ENCODE measurements at places on chromosomes 3 and 15.

GRCh38 chr3:73801444-73801843, 176.7 kb upstream of the PDZRN3 start:
- no peak for DNase-seq

GRCh38 chr3:43074482-43074881, 31.4 kb downstream of the POMGNT2 start:
- no peak for DNase-seq

GRCh38 chr15:67521783-67522568, 1.0 kb downstream of the C15orf61 start:
- DNase-seq, result no peak

DNA sequence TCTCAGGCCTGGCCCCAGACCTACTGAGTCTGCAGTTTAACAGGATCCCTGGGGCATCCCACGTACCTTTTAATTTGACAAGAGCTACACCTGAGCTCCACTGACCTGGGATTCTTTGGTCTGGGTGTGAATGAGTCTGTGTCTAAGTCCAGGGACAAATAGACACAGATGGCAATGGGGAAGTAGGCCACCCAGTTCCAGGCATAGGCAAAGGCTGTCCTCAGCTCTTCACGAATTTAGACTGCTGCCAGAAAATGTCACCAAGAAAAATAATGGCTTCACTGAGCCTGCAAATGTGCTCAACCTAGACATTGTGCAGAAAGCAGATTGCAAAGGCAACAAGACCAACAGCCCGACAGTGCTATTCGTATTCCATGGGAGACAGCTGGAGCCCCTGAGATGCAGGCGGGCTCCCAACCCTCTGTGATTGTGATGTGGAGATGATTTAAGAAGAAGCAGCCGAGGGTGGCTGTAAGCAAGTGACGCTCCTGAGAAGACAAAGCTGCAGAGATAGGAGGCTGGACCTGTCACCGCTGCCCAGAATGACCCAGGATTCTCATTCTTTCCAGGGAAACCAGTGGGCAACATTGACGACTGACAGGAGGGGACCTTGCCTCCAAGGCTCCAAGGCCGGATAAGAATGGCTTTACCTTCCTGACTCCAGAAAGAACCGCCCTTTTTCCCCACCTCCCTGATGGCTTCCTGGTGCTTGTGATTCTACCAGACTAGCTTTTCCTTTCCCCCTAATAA, 39.8 kb upstream of the IREB2 start:
- DNase-seq, result no peak

DNA sequence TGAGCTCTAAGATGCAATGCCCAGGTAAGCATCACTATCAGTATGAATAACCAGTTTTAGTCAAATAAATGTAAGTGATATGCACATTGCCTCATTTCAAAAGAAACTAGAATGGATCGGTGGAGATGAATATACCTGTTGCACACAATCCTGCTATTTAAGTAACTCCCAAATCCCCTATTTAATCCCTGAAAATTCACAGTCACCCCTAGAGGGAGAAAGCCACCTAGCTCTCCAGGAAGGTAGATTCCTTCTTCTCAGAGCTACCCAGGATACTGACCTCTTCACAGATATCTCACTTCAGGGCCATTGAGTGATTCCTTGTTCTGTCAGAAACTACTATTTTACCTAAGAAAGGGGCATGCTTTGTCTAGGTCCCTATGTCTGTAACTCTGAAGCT, 11.7 kb downstream of the LSAMP start:
- DNase-seq, result no peak

DNA sequence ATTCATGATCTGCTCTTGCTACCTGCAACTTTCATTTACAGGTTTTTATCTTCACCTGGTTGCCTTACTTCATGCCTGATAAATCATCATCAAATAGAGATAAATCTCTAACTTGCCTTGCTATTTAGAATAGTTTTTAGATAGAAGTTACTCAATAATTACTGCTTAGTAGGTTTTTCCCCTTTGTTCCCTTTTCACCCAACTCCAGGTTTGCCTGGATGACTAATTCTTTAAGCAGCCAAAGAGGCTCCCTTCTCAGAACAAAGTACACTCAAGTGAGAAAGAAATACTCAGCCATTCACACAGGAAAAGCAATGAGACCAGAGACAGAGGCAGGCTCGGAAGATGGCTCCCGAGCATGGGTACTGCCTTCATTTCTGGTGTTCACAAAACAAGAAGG, 268.1 kb upstream of the CRBN start:
- no peak for DNase-seq

DNA sequence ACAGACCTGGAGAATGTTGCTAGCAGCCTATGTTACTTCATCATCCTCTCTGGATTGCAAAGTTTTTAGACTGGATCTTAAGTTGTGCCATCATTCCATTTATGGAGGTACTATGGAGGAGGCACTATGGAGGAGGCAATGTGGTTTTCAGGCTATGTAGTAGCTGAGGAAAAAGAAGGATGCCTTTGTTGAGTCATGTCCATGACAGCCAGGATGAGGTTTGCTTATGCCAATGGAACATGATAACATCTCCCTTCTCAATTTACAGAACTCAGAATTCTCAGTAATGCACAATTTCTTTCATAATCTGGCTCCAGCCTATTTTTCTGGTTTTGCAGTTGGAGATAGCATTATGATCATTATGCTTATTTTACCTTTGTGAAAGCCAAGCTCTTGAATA, 65.9 kb upstream of the TMEM108 start:
- DNase-seq, result no peak

- DNase-seq, result no peak
Measured at GRCh38 chr15:55764398-55764797, 21.4 kb upstream of the PRTG start.

Measured in KG1 (cell line).